ENCODE measurements at places on chromosomes 16 and 17.

- no peak for DNase-seq
These were observed 11.9 kb downstream of the CDK5RAP3 start for GRCh38 chr17:47982645-47983390.

DNA sequence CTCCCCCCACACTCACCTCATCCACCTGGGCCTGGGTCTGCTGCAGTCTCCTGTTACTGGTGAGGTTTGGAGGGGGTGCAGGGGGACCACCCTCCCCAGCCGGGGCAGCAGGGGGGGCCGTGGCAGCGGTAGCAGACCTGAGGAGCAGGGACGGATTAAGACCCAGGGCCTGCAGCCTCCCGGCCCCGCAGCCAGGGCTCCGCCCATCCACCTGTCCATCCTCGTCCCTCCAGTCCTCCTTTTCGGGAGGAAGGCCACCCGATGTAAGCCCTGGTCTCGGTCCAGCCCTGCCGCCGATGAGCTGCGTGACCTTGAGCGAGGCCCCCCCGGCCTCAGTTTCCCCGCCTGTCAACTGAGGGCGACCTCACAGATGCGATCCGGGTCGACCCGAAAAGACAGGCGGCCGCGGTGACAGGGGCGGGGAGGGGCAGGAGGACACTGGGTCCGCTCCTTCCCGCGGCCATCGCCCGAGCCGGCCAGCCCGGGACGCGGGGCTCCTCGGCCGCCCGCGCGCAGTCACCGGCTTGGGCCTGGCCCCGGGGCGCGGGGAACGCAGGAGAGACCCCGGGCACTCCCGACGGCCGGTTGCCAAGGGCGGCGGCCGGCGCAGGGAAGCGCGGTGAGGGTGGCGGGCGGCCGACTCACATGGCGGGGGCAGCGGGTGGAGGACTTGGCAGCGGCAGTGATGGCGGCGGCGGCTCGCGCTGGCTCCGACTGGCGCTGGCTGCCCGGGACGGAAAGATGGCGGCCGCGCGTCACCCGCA lies at the start of gene VAMP2:
Gene VAMP2, minus strand, starts transcription at position 716 of the 764 bp plus-strand sequence. Its CDS starts 69 bp downstream, at position 647.
- DNase-seq, result peak; percentile 74

DNA sequence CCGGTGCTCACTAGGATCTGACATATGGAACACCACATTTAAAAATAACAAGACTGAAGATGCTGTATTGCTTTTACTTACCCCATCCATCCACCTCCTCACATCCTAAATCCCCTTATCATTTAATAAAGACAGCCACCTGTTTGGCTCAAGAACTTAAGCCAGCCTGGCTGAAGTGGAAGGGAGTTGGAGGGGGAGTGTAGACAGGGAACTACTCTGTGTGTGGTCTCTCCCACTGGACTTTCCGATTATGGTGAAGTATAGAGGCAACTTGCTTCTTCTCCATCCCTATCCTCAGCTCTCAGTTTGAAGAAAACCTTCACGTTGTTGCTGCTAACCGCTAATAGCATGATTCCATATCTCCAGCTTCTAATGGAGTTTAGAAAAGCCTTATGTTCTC lies 313.4 kb downstream of the CDH11 start:
- no peak for DNase-seq

- no peak for DNase-seq
These were observed 29.6 kb downstream of the RBFOX1 start for GRCh38 chr16:7362231-7362630.

DNA sequence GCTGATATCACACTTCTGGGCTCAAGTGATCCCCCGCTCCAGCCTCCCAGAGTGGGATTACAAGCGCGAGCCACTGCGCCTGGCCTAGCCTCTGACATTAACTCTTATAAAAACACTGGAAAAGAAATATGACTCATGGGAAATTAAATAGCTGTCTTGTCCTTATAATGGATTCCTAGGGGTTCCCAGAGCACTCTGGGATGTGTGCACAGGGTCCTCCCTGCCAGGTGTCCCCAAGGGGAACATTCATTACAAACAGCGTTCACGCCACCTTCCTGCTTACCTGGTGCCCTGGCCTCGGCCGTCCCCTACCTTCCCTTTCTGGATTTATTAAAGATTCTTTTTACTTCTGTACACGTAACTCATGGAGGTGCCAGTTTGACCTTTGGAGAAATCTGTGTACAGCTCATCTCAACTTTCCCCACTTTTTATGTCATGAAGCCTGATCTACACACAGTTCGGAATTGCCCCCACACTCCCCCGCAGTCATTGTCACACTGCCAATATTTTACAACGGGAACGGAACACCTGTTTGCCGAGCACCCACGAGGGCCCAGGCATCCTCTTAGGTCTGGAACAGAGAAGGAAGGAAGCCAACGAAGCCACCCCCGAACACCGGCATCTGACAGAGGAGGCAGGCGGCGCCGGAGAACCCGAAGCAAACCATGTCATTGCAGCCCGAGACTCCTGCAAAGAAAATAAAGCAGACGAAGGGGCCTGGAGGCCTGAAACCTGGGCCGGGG lies 39.7 kb upstream of the MEAK7 start:
- DNase-seq, result peak; percentile 32

- no peak for DNase-seq
These were observed 694.7 kb upstream of the SALL1 start for GRCh38 chr16:51845586-51846305.

DNA sequence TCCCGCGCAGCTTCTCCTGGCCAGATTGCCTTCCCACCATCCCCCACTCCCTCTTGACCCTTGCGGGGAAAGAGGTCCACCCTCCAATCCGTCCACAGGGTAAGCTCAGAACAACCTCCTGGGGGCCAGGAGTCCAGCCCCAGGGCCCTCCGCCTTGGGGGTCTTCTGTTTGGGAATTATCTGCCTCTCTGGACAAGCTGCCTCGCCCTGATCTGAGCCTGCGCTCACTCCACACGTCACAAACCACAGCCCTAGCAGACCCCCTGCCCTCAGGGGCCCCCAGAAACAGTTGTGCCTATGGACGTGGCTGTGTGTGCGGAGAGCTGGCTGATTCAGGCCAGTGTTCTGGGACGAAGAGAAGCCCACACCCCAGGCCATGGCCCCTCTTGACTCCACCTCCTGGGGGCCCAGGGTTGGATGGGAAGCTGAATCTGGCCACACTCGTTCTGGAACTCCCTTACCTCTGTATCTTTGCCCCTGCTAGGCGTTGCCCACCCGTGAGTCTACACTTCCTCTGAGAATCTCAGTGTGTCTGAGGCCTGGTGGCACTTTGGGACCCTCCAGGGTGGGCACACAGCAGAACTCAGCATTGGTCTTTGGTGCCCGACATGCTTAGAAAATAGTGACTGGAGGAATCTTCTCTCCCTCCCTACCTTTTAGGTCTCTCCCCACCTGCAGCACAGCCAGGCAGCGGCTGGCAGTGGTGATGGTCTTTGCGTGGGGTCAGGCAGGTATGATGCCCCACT lies 119.9 kb upstream of the SMURF2 start:
- no peak for DNase-seq

DNA sequence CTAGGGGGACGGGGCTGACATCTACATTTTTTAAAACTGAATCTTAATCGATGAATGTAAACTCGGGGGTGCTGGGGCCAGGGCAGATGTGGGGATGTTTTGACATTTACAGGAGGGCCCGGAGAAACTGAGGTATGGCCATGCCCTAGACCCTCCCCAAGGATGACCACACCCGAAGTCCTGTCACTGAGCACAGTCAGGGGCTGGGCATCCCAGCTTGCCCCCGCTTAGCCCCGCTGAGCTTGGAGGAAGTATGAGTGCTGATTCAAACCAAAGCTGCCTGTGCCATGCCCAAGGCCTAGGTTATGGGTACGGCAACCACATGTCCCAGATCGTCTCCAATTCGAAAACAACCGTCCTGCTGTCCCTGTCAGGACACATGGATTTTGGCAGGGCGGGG lies 21.4 kb downstream of the ADAM11 start:
- no peak for DNase-seq

- no peak for DNase-seq
These were observed 555.4 kb upstream of the EEF2KMT start for GRCh38 chr16:5653041-5653440.

DNA sequence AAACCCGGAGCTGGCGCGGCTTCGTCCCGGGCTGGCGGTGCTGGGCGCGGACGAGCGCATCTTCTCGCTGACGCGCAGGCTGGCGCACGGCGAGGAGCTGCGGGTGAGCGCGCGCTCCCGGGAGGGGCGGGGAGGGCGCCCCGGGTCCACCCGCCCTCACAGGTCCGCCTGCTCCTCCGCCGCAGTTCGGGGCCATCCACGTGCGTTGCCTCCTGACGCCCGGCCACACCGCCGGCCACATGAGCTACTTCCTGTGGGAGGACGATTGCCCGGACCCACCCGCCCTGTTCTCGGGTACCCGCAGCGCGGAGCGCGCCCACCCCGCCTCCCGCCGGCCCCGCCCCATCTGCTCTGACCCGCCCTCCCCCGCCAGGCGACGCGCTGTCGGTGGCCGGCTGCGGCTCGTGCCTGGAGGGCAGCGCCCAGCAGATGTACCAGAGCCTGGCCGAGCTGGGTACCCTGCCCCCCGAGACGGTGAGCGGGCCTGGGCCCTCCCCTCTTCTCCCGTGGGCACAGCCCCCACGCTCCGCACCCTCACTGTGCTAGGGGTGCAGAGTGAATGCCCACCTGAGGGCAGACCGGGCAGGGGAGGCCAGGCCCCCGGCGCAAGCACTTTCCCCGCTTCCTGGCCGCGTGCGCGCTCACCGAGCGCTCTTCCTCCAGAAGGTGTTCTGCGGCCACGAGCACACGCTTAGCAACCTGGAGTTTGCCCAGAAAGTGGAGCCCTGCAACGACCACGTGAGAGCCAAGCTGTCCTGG lies 1.4 kb downstream of the HAGHL start:
- DNase-seq, result no peak

DNA sequence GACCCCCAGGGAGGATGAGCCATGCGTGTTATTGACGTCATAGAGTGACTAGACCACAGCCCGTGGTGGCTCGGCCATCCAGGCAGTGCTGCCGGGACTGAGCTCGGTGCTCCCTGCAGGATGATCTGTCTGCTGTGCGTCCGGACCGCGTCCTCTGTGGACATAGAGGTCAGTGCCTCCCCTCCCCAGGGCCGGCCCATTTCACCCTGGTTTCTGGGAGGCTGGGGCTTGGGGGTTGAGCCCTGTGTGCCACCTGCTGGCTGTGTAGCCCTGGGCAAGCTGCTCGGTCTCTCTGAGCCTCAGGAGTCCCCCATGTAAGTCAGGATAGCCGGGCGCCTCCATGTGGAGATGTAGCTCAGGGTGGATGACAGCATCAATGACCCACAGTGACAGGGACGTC lies 8.3 kb downstream of the TSC2 start:
- DNase-seq, result no peak

DNA sequence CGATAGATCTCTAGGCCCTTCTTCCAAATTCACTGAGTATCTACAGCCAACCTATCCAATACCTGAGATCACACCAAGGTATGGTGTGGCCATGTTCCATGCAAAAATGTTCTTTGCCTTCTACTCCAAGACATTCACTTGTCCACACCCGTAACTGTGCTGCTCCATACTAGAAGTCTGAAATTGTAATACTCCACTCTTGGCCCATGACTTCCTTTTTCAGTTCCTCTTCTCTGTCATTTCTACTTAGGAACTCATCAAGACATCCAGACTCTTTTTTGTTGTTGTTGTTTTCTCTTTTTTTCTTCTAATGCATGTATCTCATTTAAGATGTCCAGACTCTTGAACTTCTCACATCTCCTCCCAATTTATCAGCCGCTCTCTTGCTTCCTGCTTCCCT lies 42.5 kb upstream of the KSR1 start:
- no peak for DNase-seq

DNA sequence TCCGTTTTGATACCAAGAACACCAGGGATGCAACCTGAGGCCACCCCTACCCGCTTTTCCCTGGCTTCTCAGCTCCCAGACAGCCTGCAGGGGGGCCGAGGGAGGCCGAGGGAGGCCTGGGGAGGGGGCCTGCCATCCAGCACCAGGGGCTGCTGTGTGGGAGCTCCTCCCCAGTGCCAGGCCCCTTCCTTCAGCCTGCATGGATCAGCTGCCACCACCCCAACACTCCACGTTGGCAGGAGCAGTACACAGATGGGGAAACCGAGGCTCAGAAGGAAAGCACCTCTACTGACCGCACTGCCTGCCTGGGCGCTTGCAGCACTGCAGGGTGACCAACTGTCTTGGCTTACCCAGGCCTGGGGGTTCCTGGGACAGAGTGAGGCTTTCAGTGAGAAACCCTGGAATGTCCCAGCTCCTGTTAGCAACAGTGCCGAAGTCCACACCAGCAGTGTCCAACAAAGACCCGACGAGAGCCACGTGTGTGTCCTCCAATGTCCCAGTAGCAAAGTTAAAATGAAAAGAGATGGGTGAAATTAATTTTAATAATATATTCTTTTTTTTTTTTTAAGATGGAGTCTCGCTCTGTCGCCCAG lies 5.3 kb upstream of the OSGIN1 start:
- DNase-seq, result no peak

- peak; percentile 45 for DNase-seq
These were observed 20.8 kb upstream of the PLLP start for GRCh38 chr16:57305159-57305811.

DNA sequence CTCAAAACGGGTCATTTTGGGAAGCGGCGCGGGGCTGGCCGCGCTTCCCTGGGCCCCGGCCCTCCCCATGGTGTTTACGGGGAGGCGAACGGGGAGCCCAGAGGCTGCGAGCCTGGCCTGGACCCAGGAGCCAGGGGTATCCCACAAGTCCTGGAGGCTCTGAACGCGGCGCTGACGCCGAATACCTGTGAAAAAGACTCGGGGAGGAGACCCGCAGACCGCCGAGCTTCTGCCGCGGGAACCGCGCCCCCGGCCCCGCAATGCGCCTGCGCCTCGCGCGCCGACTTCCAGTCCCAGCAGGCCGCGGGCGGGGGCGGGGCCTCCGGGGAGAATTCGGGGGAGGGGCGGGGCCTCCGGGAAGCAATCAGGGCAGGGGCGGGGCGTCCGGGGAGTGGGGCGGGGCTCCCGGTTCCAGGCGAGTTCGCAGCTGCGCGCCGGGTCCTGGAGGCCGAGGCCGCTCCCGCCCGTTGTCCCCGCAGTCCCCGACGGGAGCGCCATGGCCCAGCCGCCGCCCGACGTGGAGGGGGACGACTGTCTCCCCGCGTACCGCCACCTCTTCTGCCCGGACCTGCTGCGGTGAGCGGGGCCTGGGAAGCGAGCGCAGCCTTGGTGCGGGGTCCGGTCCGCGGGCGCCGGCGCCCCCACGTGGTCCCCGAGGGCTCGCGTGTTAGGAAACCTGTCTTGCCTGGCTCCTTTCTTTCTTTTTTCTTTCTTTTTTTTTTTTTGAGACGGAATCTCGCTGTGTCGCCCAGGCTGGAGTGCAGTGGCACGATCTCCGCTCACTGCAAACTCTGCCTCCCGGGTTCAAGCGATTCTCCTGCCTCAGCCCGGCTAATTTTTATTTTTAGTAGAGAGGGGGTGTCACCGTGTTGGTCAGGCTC lies at the start of gene DECR2:
Gene DECR2, plus strand, starts transcription at position 418 of the 881 bp plus-strand sequence. Its CDS starts 79 bp downstream, at position 497.
- peak; percentile 96 for DNase-seq

GRCh38 chr16:49013727-49014080 lies 267.9 kb downstream of the CBLN1 start:
- DNase-seq, result no peak

GRCh38 chr16:84718-85406 lies 6.8 kb downstream of the MPG start:
- DNase-seq, result peak; percentile 47

DNA sequence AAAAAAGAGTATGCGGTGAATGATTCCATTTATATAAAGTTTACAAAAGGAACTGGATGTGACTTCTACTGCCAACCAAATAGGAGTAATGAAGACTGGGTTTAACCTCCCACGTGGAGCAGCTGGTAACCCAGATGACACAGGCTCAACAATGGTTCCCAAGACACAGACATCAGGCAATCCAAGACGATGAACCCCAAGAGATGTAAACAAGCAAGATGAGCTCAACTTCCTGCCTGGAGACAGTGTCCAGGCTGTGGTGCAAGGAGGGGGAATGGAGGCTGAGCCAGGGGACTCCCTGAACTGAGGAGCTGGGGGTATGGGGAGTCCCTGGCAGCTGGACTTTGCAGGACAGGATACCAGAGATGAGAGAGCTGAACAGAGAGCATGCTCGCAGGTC lies 104.7 kb downstream of the LITAF start:
- DNase-seq, result no peak

Measured in uterus (tissue), 4 donors.